A549 treated with dexamethasone at 1 μM for 4 hours (cell line): ENCODE measurements at places on chromosomes 1 and 21. TPM values are rescaled to one million over a fixed set of nuclear protein-coding genes. Genes with fewer than 3 reads are reported as not detected.

Gene LIN28A
- not detected in 5 replicates for total RNA-seq

Gene OR2M3
- total RNA-seq: not detected in 5 replicates

Gene SPRR1A
- total RNA-seq: not detected in 5 replicates

Gene G0S2
- total RNA-seq: 3.2 to 4.1 TPM (median 3.4 TPM) in 5 replicates

Gene RERE
- total RNA-seq: 24.9 to 36.8 TPM (median 30.5 TPM) in 5 replicates

Gene SLC9C2
- total RNA-seq: not detected in 5 replicates

Gene NPHS2
- not detected in 5 replicates for total RNA-seq

Gene LRRC8B
- 2.4 to 5.1 TPM (median 4.7 TPM) in 5 replicates for total RNA-seq
